ENCODE measurements at places on chromosomes 5 and 9.

- DNase-seq = peak; percentile 18
Observed at GRCh38 chr5:170393958-170394357, 4.8 kb upstream of the KCNMB1 start.

- no peak for DNase-seq
Observed at GRCh38 chr5:76765249-76765648, 49.3 kb downstream of the F2R start.

DNA sequence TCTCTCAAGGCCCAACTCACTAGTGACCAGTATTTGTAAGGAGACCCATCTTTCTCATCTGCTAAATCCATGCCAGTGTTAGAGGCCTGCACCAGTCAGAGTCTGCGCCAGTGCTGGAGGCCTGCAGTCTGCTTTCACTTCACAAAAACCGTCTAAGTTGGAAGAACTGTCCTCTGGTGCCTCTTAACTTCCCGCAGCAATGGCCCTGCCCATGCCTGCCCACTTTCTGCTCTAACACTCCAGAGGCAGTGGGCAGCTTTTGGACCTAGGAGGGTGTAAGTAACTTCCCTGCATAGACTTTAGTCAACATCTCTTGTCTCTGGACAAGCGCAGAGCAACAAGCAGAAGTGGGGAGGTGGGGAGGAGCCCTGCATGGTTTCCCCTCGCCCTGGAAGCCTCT, 152.9 kb downstream of the AUH start:
- DNase-seq = no peak

DNA sequence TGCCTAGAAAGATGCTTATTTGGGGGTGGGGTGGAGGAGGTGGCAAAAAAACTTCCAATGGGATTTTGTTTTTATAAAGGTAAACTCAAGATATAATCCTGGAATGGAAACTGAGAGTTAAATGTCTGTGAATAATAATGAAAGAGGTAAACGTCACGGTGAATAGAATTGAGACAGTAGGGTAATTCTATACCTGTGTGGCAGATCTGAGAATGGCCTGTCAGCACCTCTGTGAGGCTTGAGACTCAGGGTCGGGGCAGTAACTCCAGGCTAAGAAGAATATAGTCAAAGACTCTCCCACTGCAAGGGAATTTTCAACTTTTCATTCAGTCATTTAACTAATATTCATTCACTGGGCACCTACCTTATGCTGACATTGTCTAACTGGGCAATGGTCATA, 581.2 kb upstream of the ZNF608 start:
- no peak for DNase-seq

GRCh38 chr5:128913551-128913950, 51.7 kb upstream of the SLC27A6 start:
- DNase-seq = no peak

DNA sequence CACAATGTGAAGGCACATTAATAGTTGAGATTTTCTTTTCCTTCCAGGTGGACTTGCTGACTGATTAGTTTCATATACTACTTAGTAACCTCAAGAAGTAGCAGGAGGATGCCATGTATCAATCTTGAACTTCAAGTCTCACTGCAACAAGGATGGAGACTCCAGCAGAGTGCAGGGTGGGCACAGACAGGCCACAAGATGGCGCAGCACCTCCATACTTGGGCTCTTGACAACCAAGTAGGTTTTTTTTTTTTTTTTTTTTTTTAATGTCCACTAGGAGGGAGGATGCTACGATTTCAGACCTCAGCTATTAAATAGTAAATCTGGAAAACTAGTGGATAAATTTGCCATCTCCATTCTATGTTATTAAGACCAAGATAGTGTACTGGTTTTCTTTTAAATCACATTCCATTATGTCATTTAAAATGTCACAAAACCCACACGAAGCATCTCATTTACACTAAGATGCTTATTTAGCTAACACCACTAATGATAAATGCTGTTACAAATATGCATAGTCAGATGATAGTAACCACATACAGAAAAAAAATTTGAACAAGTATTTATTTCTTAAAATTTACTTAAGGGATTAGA, 58.6 kb downstream of the IL6ST start:
- DNase-seq = peak; percentile 76

GRCh38 chr9:101325053-101325452, 59.8 kb downstream of the BAAT start:
- no peak for DNase-seq

DNA sequence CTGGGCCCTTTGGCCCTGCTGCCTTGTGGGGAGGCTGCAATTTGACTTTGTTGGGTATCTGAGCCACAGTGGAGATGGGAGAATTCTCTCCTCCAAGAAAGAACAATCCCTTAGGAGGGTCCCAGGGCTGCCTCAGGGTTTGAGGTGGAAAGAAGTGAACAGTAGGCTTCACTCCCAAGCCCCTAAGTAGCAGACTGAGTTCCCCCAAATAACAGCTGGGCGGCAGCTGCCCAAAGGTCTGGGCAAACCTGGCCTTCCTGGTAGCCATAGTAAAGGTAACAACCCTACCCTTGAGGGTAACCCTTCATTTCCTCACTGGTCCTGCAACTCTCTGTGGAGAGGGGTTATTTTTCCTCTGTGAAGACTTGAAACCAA, 746 bp downstream of the RGS3 start:
- DNase-seq = no peak

- DNase-seq = peak; percentile 39
Observed at GRCh38 chr5:174311531-174312269, 266.2 kb downstream of the NSG2 start.

GRCh38 chr9:72333709-72334108, 31.3 kb downstream of the ZFAND5 start:
- DNase-seq = no peak

- DNase-seq = peak; percentile 37
Observed at GRCh38 chr5:157994906-157995519, 136.1 kb upstream of the CLINT1 start.

- DNase-seq = no peak
Observed at GRCh38 chr9:132948482-132949050, 4.2 kb upstream of the TSC1 start.

GRCh38 chr9:33752130-33752637, 43.2 kb upstream of the PRSS3 start:
- DNase-seq = no peak

DNA sequence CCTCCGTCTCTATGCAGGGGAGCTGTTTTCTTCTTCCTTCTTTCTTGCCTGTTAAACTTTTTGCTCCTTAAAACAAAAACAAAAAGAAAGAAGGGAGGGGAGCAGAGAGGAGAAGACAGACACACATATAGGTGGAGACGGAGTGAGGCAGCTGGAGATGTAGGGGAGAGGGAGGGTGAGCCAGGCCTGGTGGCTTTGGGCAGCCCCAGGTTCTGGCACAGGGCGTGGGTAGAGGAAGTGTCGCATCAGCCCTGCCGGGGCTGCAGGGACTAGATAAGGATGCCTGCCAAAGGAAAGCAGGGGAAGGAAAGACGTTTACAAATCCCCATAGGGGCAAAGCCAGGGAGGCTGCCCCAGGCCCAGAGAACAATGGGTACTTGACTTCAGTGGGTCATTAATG, 38.7 kb upstream of the PTGS1 start:
- no peak for DNase-seq

DNA sequence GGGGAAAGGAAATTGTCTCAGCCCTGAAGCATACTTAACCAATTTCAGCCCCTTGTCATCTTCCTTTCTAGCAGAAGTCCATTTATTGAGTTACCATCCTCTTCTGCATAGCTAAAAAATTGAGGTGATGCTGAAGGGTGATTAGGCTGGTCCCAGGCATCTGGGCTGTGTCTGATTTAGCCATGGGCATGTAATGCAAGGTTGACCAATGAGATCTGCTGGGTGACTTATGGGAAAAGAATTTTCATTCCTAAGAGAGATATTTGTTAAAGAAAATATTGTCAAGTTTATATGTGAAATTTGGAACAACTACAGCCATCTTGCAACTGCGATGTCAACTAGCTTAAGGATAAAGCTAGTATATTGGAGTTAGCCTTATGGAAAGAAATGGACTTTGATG, 5.1 kb downstream of the ITGA2 start:
- no peak for DNase-seq

GRCh38 chr9:136059321-136059791, 35.7 kb downstream of the NACC2 start:
- DNase-seq = no peak

DNA sequence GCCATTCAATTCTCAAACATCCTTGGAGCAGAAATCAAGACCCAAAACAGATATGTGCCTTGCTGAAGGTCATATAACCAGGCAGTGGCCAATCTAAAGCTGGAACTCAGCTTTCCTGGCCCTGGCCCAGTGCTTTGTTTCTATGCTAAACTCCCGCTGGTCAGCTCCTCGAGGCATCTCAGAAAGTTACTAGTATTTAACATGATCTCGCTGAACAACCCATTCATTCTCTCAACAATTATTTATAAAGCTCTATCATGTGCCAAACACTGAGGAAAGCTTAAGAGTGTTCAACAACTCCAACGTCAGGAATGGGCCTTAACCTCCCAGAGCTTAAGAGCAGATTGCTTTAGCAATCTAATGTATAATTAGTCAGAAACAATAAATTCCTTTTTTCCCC, 54.0 kb downstream of the FOXD1 start:
- no peak for DNase-seq

DNA sequence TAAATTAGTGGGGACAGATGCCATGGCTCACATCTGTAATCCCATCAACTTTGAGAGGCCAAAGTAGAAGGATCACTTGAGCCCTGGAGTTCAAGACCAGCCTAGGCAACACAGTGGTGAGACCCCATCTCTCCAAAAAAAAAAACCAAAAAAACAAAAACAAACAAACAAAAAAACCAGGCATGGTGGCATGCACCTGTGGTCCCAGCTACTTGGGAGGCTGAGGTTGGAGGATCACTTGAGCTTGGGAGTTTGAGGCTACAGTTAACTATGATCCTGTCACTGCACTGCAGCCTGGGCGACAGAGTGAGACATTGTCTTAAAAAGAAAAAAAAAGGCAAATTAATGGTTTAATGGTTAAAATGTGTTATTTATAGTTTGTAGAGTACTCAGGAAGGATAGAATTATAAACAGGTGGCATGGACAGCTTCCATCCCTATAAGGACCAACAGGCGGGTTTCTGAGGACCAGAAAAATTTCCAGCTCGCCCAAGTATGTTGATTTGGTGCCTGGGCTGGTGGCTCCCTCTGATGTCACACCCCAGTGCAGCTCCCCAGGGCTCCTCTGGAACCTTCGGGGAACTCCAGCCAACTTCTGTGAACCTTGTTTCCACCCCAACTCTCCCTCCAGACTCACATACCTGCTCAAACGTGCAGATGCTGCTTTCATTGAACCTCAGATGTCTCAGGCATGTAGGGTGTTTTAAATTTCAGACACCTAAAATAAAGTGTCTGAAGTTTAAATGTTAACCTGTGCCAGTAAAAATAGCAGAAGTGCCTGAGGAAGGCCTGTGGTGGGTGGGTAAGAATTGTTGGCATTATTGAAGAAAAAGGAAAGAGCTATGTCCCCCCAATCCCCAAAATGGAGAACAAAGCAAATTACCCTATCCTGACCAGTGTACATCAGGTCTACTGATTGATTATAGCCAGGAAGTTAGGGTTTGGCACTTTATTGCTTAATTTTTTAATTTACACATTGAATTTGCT, 69.0 kb downstream of the TRIO start:
- DNase-seq = peak; percentile 64

GRCh38 chr5:173531863-173532262, 84.6 kb downstream of the BOD1 start:
- DNase-seq = no peak

GRCh38 chr9:77764894-77765780, 117.0 kb upstream of the GNA14 start:
- DNase-seq = no peak

- no peak for DNase-seq
Observed at GRCh38 chr9:79574136-79574535, 2.4 kb downstream of the TLE4 start.

DNA sequence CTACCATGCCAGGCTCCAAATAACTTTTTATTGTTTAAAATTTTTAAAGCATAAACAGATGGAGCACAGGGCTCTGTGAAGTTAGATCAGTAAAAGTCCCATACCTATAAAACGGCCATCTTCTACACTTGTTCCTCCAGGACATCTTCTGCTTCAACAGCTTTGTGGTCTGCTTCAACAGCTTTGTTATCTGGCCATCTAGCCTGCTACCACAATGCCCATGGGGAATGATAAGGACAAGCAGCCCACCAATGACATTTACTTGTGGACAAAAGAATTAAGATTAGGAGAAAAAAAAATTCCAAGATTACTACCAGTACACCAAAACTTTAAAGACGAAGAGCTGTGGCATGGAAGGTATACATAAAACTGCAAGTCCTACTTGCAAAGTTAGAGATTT, 2.2 kb upstream of the VPS13A start:
- DNase-seq = no peak

DNA sequence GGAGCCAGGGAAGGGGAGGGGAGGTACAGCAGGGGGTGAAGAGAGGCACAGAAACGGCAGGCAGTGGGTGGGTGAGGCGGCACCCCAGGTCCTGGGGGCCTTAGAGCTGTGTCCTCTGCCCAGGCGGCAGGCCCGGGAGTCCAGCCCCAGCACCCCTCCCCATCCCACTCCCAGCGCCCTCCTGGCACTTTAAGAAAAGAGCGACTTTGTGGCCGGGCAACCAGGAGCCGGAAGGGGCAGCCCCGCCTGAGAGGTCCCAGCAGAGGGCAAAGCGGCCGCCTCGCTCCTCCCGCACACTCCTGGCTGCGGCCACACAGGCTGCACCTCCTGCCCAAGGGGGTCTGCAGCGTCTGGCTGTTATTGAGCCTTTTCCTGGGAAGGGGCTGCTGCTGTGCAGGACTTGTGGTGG, 42.6 kb downstream of the NACC2 start:
- DNase-seq = no peak

DNA sequence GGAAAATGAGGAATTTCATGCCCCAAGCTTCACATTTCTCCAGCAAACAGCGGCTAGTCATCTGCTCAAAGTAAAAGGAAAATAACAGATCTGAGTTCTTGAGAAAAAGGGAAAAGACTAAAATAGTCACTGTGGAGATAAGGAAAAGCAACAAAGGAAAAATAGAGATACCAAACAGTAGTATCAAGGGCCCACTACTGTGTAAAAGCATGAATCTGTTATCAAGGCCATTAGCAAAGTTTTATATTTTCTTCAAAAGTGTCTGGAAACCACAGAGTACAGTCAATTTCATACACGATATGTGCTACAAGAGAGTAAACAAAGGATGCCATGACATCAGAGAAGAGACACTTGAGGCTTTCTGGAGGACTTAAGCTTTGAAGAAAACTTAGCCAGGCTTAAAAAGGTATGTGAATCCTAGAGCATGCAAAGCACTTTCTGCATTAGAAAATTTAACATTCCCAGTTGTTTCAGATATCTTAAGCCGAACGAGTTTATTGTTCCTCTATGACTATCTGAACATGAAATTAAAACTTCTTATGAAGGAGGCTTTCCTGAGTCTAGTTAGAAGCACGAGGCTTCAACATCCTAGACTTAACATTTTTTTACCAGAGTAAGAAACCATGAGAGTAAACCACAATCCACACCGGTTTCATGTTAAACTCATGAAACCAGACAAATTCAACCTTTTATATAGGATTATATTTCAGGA, 1.2 kb downstream of the TTC33 start:
- DNase-seq = no peak

Measured in CD4-positive, alpha-beta T cell treated with Interleukin-4 for 1 hour (primary cell).